ENCODE measurements at places on chromosomes 11 and 22.

DNA sequence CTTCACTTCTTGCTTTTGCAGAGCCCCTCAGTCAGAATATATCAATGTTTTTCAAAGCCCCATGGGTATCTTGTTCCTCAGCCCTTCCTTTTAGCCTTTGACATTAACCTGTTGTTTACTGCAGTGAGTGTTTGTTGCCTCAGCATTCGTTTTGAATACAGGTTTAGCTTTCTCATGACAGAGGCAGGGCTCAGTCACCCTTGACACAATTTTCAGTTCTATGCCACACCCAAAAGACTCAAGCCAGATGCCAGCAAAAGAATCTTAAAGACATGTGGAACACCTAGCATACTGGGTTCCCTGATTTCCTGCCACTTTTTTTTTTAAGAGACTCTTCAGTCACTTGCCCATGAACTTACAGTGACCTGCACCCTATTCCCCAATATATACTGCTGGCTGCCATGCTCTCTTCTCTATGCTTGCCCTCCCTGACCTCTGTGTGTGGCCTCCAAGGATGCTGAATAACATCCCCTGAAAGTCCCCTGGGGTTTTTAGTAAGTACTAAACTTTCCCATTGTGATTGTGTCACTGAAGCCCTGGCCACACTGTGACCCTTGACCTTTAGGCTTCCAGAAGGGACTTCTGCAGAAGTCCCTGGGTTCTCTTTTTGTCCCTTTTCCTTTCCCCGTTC lies 1225.5 kb downstream of the TBC1D22A start:
- DNase-seq: no peak

DNA sequence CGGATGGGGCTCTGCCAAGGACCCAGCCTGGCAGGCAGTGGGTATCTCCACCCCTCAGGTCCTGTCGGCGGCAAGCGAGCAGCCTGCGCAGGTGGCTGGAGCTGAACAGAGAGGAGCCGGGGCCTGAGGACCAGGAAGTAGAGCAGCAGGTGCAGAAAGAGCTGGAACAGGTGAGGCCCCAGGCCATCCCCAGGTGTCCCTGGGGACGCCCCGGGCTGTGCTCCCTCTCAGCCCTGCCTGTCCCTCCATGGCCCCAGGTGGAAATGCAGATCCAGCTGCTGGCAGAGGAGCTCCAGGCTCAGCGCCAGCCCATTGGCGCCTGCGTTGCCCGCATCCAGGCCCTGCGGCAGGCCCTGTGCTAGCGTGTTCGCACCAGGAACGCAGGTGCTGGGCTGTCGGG lies 44.0 kb downstream of the PISD start:
- no peak for DNase-seq

- no peak for DNase-seq
Measured at GRCh38 chr11:117891362-117891761, 14.9 kb upstream of the FXYD6 start.

- DNase-seq: no peak
Measured at GRCh38 chr11:13216019-13216710, 61.4 kb upstream of the BMAL1 start.

GRCh38 chr11:119108146-119108856 lies 1.2 kb downstream of the C2CD2L start:
- no peak for DNase-seq

DNA sequence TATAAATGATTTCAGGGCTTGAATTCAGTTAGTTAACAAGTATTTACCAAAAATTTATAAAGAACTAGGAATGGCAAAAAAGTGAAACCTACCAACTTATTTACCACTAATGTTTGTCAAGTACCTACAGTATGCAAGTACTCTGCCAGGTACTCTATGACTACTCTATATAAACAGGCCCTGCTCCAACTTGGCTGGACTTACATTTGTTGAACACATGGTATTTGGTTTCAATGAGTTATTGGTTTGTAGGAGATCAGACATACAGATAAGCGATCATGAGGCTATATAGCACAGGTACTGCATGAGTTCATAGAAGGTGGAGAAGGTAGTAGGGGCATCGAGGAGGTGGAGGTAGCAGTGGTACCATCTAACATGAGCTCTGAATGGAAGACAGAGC lies 159.9 kb upstream of the PDGFD start:
- no peak for DNase-seq

DNA sequence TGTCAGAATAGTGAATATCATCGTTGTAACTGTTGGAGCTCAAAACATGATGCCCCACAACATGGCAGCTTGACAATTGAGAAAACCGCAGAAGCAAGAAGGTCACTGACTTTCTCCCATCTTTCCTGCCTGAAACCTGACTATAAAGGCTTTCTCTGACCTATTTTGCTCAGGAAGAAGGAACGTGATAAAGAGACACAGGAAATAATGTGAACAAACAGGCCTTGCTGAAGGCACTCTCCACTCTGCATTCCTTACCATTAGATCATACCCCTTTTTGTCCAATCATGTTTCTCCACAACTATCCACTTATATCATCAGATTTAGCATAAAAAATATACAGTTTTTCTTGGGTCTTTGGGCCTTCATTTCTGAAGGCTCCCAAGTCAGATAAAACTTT lies 916.8 kb downstream of the METTL15 start:
- DNase-seq: no peak

- no peak for DNase-seq
Measured at GRCh38 chr22:45799291-45799690, 127.7 kb downstream of the ATXN10 start.

DNA sequence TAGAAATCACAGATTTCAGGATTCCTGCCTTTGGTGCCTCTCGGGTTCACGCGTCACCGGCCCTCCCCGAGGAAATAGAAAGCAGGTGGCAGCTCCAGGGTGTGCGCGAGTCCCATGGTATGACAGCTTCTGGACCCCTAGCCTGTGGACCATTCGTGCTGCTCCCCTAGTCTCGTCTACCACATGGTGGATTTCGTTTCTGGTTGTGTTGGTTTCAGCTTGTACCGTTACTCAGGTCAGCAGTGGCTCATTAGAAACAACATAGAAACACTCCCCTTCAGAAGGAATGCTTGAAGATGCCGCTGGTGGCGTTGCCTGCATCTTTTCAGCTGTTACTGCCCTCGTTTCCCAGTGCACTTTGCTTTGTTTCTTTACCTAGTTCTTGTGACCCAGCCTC lies 700 bp downstream of the TTC17 start:
- DNase-seq: no peak

GRCh38 chr11:126544108-126545056 lies 188.9 kb downstream of the ST3GAL4 start:
- DNase-seq: no peak

Data from cortex of kidney (tissue), 1 donor.